CD4-positive, alpha-beta memory T cell (primary cell): ENCODE measurements at places on chromosomes 1 and 21.

GRCh38 chr1:9275567-9276034 is 17.1 kb upstream of the SPSB1 start:
- no peak for DNase-seq

DNA sequence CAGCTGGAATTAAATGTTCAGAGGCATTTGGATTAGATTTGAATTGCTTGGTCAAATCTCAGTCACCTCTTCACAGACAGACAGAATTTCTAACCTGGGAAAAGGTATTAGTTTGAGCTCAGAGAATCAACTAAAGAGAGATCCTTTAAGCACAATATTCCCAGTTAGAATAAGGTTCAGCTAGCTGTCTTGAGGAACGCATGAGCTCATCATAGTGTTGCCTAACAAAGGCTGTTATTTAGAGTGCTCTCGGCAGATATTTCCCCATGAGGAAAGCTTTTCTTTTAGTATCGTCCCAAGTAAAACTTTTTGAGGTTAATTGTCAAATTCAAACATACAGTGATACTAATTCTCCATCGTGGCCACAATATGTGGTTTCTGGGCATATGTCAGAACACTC is 269.9 kb downstream of the HLX start:
- DNase-seq, result no peak

DNA sequence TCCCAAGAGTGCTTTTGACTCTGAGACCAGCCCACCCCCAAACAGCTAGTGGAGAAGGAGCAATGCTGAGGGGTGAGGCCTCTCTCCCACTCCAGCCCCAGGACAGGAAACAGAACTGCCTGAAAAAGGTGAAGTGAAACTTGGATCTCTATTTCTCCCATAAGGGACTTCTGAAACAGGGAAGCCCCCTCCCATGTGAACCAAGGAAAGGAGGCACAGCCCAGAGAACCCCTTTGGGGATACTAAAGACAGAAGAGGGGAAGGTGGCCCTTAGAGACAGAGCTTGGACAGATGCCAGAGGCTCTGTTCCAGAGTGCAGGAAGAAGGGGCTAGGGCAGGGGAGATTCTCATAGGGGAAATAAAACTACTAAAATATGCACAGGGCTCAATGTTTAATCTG is 2.9 kb downstream of the TNFAIP8L2 start:
- DNase-seq, result no peak

GRCh38 chr1:227730630-227731151 is 4.4 kb downstream of the JMJD4 start:
- DNase-seq, result no peak

- DNase-seq, result no peak
These were observed 4.7 kb downstream of the POGK start for GRCh38 chr1:166843769-166844596.
